ENCODE measurements at places on chromosomes 13 and 19. TPM values are rescaled to one million over a fixed set of nuclear protein-coding genes. Genes with fewer than 3 reads are reported as not detected.

Gene C19orf73
- total RNA-seq, result 0.71 TPM

Gene TGFBR3L
- 2.1 TPM for total RNA-seq

Gene SIGLEC8
- total RNA-seq, result not detected

Gene TNNI3
- 5.4 TPM for total RNA-seq

Gene PEAK3
- not detected for total RNA-seq

Gene FPR1
- 0.46 TPM for total RNA-seq

Gene PSG2
- not detected for total RNA-seq

Gene OR10H2
- total RNA-seq, result not detected

Gene ZNF221
- total RNA-seq, result 3.7 TPM

Gene PDCD5
- 247 TPM for total RNA-seq

Gene LILRA5
- not detected for total RNA-seq

Gene CASP14
- 0.10 TPM for total RNA-seq

Gene RDH8
- not detected for total RNA-seq

Gene LGALS4
- total RNA-seq, result 0.20 TPM

Gene ZNF69
- total RNA-seq, result 1.3 TPM

Gene STOML3
- total RNA-seq, result not detected

Gene LRRC8E
- 8.2 TPM for total RNA-seq

Gene ZSCAN4
- total RNA-seq, result 0.17 TPM

Gene LRRC4B
- total RNA-seq, result not detected

Gene DENND1C
- total RNA-seq, result 0.10 TPM

Gene KCNC3
- total RNA-seq, result not detected

Gene ERICH4
- not detected for total RNA-seq

Gene S1PR4
- total RNA-seq, result 0.11 TPM

Gene CCL25
- total RNA-seq, result not detected

Gene DLEU7
- not detected for total RNA-seq

Gene ZGLP1
- total RNA-seq, result 2.6 TPM

Gene ADGRL1
- total RNA-seq, result 10.9 TPM

Gene TUBA3C
- total RNA-seq, result not detected

Gene LMTK3
- 4.2 TPM for total RNA-seq

Gene CEACAM20
- total RNA-seq, result not detected

Gene CNFN
- total RNA-seq, result 6.7 TPM

Gene ZNF554
- 2.7 TPM for total RNA-seq

Gene POGLUT2
- 12.5 TPM for total RNA-seq

Gene REX1BD
- total RNA-seq, result 69.8 TPM

Gene KCNRG
- total RNA-seq, result 0.49 TPM
